ENCODE measurements at places on chromosomes 11 and 22. TPM values are rescaled to one million over a fixed set of nuclear protein-coding genes. Genes with fewer than 3 reads are reported as not detected.
A peak's percentile ranks its signal among the peaks of the same experiment; 100 is the strongest.

DNA sequence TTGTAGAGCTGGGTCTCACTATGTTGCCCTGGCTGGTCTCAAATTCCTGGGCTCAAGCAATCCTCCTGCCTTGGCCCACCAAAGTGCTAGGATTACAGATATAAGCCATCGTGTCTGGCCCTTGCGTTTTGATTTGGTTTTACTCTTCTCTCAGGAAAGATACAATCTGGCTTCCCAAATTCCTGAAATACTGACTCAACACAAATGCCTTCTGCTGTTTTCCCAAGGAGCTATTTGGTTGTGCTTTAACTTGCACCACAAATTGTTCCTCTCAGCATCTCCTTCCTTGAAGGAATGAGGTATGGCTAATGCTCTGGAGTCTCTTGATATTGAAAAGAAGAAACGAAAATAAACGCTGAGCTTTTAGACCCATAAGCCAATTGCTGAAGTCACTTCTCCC is 110.0 kb upstream of the PAX6 start:
- DNase-seq, result no peak

DNA sequence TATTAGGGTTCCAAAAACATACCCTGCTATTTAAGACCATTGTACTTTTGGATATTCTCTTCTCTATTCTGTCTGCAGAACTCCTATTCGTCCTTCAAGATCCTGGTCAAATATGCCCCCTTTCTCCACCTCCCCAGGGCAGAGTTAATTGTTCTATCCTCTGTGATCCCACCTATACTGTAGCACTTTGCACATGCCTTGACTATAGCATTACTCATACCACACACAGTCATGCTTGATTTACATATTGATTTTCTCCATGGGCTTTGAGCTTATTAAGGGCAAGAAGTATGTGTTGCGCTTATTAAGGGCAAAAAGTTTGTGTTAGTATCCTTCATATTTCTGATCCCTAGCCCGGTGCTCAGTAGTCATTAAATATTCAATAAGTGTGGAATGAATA is 263.7 kb upstream of the CADM1 start:
- no peak for DNase-seq

TH gene
- not detected for total RNA-seq

RAG1 gene
- total RNA-seq, result 0.47 TPM

OR5B21 gene
- total RNA-seq, result not detected

CHRM1 gene
- 0.06 TPM for total RNA-seq

DNA sequence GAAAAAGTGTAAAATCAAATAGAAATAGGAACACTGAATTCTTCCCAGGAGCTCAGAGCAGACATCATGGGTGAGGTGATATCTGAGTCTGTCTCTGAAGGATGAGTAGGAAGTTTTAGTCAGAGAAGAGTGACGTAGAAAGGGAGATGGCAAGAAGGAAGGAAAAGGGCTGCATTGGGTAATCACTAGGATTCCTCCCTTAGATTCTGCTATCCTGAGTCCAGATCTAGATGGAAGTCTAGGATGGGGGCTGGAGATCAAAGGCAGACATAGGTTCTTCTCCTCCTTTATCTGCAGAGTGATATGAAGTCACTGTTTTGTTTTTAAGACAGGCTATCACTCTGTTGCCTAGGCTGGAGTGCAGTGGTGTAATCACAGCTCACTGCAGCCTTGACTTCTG is 30.4 kb downstream of the POU2F3 start:
- no peak for DNase-seq

TNNT3 gene
- total RNA-seq, result 0.98 TPM

DNA sequence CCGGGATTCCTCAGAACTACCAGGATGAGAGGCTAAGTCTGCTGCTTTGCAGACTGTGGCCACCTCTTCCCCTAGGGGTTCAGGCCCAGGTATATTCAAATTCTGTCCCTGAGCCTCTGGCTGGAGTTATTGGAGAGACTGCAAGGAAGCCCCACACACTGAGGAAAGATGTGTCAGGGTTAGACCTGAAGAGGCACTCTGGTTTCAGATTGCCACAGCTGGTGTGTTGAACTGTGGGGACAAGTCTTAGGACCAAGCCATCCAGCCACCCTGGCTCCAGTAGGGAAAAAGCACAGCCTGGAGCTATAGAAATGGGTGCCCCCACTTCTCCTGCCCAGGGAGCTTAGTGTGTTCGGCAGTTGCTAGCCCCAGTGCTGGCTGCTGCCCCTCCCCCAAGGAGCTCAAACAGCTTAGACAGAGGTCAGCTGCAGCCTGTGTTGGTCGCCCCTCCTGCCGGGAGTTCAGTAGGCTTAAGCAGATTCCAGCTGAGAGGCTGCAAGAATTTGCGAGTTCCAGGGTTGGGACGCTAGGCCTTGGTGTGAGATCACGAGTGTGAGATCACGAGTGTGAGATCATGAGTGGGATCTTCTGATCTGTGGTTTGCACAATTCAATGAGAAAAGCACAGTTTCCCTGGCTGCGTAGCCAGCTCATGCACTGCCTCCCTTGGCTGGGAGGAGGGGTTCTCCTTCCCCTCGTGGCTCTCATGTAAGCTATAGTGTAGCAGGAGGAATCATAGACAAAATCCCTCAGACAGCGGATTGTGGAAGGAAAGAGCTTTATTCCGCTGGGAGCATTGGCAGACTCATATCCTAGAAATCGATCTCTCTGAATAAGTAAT is 552.1 kb upstream of the CHORDC1 start:
- DNase-seq, result no peak

GRCh38 chr11:119791047-119791446 is 62.0 kb upstream of the NECTIN1 start:
- DNase-seq, result peak; percentile 39

DNA sequence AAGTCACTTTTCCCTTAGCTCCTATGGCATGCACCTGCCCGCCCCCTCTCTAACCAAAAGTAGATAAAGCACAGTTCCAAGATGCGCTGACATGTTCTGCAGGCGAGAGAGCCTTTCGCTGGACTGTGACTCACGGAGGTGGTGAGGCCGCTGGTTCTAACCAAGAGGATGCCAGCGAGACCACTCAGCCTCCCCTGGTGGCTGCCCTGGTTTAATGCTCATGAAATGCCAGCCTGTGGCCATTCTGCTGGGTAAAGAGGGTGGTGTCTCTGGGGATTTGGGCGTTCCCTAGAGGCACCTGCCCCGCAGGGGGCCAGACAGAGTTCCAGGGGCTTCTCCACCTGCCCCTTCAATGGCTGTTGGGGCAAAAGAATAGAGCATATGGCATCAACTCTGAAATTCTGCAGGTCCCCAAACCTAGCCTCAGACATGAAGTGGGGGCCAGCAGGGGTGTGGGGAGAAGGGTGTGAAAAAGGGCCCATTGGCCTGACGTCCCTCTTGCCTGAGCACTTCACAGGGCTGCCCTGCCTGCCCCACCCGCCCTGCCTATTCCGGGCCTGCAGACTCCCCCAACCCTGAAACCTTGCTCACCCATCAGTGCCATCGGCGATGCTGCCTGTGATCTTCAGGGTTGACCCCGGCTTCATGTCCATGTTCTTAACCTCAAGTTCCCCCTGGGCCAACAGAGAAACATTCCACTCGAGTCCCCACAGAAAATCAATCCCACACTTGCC is 8.5 kb downstream of the LGALS2 start:
- peak; percentile 62 for DNase-seq
